ENCODE measurements at places on chromosomes 3 and 15.
A peak's percentile ranks its signal among the peaks of the same experiment; 100 is the strongest.

DNA sequence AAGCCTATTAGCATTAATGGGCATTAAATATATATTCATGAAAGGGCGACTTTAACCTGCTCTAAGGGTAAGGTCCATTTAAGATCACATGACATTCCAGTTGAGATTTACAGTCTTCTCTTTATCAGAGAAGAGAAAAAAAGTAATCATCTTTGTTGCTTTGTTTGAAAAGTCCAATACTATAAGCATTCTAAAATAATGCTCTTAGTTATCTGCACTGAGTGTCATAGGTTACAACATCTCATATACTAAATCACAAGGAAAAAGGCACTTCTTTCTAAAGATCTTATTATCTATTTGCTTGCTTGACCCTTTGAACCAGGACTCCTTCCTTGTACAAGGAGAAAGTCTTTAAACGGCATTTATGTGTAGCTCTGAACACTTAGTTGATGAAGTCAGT lies 1.4 kb downstream of the TMEM207 start:
- DNase-seq = no peak

- no peak for DNase-seq
Measured at GRCh38 chr15:27382361-27383025, 411.5 kb downstream of the GABRG3 start.

GRCh38 chr3:72690629-72691028 lies 157.6 kb downstream of the SHQ1 start:
- no peak for DNase-seq

DNA sequence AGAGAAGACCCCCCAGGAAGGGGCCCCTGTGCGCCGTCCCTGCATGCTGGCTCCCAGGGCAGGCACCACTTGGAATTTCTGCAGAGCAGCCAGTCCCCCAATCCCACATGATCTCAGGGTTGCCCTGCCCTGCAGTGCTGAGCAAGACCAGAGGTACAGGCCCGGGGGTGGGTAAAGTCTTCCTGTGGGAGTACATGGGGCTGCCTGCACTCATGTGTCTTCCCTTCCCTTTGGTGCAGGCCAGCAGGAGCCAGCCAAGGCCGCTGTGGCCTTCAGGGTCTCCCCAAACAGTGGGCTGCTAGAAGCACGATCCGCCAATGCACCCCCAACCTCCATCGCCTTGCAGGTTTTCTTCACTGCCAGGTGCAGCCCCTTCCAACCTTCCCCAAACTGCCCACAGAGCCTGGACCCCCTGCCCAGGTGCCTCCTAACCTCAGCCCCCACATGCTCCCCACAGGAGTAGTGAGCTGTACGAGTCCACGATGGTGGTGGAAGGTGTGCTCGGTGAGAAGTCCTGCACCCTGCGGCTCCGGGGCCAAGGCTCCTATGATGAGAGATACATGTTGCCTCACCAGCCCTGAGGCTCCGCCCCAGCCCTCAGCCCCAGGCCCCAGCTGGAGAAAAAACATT lies 15.0 kb downstream of the ACAA1 start:
- DNase-seq = peak; percentile 44

- DNase-seq = no peak
Measured at GRCh38 chr3:117427081-117427480, 717.5 kb downstream of the TUSC7 start.

DNA sequence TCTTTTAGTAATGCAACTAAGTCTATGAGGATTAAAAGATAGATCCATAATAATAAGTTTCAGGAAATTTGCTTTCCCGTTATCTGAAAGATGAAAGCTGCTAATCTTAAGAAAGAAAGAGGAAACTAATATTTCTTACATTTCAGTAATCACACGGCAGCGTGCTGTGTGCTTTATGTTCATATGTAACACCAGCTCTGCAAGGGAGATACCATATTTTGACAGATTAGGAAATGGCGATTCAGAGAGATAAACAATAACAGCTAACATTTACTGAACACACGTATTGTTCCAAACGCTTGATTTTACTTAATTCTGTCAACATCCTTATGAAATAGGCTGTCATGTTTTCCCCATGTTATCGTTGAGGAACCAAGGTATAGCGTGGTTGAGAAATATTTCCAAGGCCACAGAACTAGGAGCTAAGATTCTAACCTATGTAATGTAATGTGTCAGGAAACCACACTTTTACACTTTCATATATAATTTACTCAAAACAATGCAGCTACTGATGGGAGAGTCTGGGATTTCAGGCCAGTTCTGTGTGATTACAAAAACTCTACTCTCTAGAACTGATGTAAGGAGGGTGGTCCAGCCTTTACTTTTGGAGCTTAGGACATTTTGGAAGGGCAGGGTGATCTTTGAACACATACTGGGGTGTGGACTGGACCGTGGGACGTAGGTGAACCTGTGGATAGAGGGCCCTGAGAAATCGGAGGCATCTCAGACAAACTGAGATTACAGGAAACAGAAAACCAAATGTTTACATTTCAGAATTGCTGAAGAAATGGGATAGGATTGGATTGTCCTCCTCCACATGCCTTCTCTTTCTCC lies 100.6 kb downstream of the IL1RAP start:
- no peak for DNase-seq

- no peak for DNase-seq
Measured at GRCh38 chr15:49462232-49462844, 39.3 kb downstream of the FGF7 start.

GRCh38 chr15:100680726-100681125 lies 78.3 kb downstream of the ASB7 start:
- no peak for DNase-seq

DNA sequence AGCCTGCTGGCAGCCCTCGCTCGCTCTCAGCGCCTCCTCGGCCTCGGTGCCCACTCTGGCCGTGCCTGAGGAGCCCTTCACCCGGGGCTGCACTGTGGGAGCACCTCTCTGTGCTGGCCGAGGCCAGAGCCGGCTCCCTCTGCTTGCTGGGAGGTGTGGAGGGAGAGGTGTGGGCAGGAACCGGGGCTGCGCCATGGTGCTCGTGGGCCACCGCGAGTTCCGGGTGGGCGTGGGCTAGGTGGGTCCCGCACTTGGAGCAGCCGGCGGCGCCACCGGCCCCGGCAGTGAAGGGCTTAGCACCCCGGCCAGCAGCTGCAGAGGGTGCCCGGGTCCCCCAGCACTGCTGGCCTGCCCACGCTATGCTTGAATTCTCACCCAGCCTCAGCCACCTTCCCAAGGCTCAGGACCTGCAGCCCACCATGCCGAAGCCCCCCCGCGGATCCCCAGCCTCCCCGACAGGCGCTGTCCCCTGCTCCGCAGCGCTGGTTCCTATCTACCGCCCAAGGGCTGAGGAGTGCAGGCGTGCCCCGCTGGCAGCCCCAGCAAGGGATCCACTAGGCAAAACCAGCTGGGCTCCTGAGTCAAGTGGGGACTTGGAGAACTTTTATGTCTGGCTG lies 863.3 kb downstream of the IGSF11 start:
- no peak for DNase-seq

DNA sequence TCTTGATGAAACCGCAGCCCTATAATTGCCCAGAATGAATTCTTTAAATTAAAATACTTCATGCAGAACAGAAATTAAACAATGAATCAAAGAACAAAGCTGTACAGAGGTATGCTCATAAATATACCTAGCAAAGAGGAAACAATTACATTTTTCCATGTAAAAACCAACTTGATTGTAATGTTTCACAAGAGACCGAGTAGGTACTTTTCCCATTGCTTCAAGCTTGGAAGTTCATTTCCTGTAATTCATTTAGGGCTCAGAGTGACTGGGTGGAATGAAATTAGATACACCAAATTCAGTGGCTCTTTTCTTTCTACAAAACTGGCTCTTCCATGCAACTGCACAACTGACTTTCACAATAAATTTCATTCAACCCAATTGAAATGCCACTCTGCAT lies 51.4 kb downstream of the FHIT start:
- DNase-seq = no peak

GRCh38 chr3:73773233-73773632 lies 148.5 kb upstream of the PDZRN3 start:
- DNase-seq = no peak

GRCh38 chr3:119912220-119912619 lies 130.3 kb downstream of the NR1I2 start:
- no peak for DNase-seq

GRCh38 chr15:66123799-66124198 lies 129.8 kb downstream of the MEGF11 start:
- no peak for DNase-seq

GRCh38 chr3:197889204-197889930 lies 60.6 kb upstream of the RPL35A start:
- DNase-seq = no peak

DNA sequence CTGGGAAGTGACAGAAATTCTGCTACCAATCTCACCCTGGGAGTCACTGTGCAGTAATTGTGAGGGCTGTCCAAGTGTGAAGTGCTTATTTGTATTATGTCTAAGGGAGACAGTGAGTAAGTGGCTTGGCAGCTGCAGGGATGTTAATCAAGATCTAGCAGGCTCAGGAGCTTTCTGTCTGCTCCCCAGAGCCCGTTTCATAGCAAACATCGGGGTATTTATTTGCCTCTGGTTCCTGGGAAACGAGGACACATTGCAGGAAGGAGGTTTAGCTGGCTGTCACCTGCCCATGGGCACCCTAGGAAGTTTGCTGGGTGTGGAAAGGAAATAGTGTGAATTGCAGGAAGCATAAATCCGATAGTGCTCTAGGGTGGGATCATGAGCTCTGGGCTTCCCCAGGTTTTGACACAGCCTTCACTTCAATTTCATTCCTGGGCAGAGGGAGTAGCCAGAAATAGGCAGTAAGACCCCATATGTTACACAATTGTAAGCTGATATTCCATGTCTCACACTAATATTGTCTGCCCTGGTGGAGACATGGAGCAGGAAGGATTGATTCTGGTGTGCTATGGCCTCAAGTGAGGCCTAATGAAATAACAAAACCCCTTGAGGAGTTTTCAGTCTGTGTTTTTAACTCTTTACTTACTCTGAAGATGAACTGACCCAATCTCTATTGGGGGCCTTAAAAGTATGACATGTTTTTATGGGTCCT lies 74.1 kb upstream of the MITF start:
- DNase-seq = peak; percentile 67

GRCh38 chr3:136078421-136079364 lies 113.2 kb downstream of the PPP2R3A start:
- no peak for DNase-seq

GRCh38 chr3:51921081-51921578 lies 18.0 kb upstream of the IQCF1 start:
- DNase-seq = peak; percentile 26

DNA sequence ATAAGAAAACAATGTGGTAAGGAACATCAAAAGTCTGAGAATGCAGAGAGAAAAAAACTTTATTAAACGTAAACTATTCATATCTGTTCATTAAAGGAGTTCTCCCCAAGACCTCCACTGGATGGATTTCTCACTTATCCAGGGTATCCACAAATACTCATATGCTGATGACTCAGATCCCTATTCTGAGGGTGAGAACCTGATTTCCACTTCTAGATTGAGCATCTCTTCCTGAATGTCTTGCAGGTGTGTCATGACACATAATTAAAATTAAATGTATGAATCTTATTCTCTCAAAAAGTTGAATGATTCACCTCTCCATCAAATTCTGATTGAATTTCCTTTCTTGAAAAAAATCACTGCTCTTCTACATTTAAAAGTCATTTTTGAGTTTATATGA lies 199.9 kb downstream of the MFSD1 start:
- no peak for DNase-seq

GRCh38 chr15:95701410-95701809 lies 629.1 kb upstream of the NR2F2 start:
- no peak for DNase-seq

GRCh38 chr3:98453827-98454226 lies 9.2 kb upstream of the OR5K1 start:
- DNase-seq = no peak

GRCh38 chr15:89997079-89997478 lies 4.0 kb upstream of the ZNF710 start:
- no peak for DNase-seq

DNA sequence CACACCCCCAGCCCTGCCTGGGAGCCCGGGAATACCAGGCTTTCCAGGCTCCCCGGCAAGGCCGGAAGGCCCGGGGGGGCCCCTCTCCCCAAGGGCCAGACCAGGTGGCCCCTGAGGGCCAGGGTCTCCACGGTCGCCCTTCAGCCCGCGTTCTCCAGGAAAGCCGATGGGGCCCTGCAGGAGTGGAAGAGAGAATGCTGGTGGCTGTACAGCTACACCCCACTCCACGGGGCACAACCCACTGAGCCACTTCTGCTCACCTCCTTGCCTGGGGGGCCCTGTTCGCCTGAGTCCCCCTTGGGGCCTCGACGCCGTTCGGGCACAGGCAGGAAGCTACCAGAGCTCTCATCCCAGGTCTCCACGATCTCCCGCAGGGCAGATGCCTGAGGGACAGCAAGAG lies 11.8 kb upstream of the UCN2 start:
- no peak for DNase-seq

GRCh38 chr3:174159604-174160003 lies 699.5 kb upstream of the NAALADL2 start:
- no peak for DNase-seq

- DNase-seq = no peak
Measured at GRCh38 chr3:184791171-184791570, 20.8 kb upstream of the VPS8 start.

GRCh38 chr3:98528474-98529346 lies 3.1 kb upstream of the GPR15 start:
- DNase-seq = no peak
